ENCODE measurements at places on chromosomes 11 and 22.
A peak's percentile ranks its signal among the peaks of the same experiment; 100 is the strongest.

DNA sequence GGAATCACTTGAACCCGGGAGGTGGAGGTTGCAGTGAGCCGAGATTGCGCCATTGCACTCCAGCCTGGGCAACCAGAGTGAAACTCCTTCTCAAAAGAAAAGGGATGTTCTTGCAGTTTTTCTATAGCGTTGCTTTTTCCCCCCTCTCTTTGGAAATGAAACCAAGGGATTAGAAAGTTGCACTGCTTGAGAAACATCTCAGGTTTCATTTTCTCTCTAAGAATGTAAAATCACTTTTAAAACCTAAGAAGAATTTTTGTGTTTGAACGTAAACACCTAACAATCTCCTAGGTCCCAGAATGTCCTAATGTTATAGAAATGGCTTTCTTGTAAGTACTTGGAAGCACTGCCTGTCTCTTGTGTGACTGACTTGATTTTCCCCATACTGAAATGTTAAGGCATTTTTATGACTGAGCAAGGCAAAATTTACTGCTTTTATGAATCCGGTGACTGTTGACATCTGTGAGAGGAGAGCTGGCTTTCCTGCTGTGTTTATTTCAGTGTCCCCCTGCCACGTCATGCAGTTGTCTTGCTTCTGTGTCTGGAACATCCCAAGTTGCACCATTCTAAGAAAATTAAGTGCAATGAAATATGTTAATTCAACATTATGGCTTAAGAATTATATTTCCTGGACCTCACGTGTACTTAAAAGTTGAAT, 37.7 kb downstream of the NF2 start:
- DNase-seq = no peak

- no peak for DNase-seq
These were observed 80.9 kb upstream of the OR9Q1 start for GRCh38 chr11:57942808-57943207.

- no peak for DNase-seq
These were observed 64.7 kb upstream of the VPREB1 start for GRCh38 chr22:22179858-22180257.

- DNase-seq = peak; percentile 29
These were observed 35.8 kb downstream of the MAML2 start for GRCh38 chr11:96306933-96307775.

- DNase-seq = no peak
These were observed 1104.8 kb downstream of the DLG2 start for GRCh38 chr11:84522331-84522730.

DNA sequence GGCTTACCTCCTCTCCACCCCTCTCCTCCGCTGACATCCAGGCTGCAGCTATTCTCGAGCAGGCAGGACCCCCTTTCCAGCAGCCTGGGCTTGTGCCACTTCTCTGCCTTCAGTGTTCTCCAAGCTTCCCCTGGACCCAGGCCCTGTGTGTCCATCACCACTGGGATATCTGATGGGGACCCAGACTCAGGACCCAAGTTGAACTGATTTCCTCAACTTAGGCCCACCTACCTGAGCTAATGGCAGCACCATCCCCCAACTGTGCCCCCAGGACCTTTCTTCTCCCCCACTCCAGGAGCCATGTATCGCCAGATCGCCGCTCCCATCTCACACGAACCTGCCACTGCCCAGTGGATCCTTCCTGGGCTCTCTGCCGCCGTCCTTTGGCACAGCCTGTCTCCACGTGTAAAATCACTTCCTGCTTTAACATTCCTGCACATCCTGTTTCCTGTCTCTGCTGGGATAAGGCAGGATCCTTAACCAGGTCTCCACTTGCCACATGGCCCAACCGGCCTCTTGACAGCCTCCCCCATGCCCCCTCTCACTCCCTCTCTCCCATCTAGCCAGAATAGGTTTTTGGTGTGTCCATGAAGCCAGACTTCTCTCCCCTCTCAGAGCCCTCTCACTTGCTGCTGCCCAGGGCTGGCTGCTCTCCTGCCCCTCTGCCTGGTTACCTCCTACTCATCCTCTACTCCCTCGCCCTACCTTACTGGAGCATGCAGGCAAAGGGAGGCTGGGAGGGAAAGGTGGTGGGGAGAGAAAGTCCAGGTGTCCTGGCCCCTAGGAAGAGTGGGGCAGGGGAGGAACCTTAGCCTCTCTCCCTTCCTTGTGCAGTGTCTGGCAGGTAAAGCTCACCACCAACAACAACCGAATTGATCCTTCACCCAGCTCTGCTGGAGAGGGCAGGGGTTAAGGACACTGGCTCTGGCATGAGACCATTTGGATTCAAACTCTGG, 9.4 kb downstream of the SPATA19 start:
- DNase-seq = no peak

- DNase-seq = no peak
These were observed 2.6 kb upstream of the RTL6 start for GRCh38 chr22:44500599-44500998.

- no peak for DNase-seq
These were observed 12.7 kb downstream of the MUC2 start for GRCh38 chr11:1087279-1087960.

DNA sequence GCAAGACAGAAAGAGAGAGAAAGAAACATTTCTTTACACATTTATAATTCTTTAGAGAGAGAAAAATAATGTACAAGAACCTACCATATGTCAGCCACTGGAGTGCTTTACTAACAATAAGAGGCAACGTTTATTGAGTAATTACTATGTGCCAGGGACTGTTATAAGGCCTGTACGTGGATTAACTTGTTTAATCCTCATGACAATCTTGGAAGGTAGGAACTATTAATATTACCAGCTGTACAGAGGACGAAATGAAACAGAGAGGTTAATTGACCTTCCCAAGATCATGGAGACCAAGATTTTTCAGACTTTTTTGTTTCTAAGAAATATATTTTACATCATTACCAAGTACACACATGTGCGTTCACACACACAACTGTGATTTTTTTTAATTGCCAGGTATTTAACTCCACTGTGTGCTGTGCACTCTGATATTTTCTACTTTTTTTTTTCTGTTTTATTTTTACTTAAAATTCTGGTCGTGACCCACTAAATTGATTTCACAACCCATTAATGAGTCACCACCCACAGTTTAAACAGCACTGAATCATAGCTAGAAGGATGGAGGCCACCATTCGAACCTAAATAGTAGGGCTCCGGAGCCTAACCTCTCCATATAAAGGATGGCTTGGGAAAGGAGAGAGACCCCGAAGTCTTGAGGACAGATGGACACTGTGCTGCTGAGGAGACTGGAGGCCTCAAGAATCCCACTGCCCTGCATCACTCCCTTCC, 21.4 kb downstream of the CREB3L1 start:
- no peak for DNase-seq

GRCh38 chr22:28043266-28043665, 124.2 kb upstream of the PITPNB start:
- DNase-seq = no peak

GRCh38 chr22:23065495-23066122, 4.7 kb upstream of the GNAZ start:
- no peak for DNase-seq

GRCh38 chr11:74532501-74533246, 39.1 kb upstream of the LIPT2 start:
- no peak for DNase-seq

GRCh38 chr11:122893131-122893530, 10.6 kb downstream of the JHY start:
- DNase-seq = no peak

DNA sequence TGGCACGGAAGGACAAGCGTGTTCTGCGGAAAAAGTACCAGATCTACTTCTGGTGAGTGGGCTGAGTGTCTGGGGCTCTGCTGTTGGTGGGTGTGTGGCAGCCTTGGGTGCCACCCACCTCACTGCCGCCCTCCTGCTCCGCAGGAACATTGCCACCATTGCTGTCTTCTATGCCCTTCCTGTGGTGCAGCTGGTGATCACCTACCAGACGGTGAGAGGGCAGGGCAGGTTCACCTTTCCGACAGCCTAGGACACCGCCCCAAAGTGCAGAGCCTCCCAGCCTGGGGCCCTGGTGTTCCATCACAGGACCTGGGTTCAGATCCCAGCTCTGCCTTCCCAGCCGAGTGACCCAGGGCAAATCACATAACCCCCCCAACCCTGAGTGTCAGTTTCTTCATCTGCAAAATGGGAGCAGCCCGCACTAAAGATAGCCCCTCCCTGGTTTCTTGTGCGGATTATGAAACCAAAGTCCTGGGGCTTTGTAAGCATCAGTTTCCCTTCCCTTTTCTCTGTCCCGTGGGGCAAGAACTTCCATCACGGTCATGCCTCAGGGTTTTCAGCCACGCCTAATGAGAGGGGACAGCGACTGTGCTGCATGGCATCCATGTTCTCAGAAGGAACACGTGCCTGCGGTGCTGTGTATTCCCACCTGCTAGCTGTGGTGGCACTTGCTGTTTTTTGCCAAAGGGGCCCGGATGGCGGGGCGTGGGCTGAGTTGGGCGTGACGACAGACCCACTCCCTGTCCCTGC, 9.8 kb upstream of the TAGLN start:
- no peak for DNase-seq

DNA sequence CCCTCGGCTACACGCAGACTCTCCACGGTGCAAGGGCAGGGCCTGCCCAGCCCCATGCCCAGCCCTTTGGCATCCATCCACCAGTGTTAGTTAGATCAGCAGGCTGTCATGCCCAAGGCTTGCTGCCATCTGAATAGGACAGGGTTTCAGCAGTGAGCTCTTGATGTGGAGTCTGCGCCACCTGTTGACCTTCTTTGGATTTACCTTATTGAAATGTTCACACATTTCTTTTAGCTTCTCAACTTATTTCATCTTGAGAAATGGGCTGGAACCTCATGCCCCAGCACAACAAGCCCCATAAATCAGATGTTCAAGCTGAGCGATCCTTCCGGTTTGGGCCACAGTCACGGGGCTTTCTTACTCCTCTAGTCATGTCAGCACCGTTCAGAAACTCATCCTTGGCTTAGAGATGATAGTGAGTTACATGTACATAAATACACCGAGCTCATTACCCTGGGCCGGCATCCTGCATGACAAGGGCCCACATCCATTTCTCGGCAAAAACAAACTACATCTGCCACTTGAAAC, 61.7 kb downstream of the PARVB start:
- no peak for DNase-seq

GRCh38 chr11:84480131-84480530, 1147.0 kb downstream of the DLG2 start:
- no peak for DNase-seq

- no peak for DNase-seq
These were observed 41.0 kb downstream of the CSF2RB start for GRCh38 chr22:36954251-36955014.

DNA sequence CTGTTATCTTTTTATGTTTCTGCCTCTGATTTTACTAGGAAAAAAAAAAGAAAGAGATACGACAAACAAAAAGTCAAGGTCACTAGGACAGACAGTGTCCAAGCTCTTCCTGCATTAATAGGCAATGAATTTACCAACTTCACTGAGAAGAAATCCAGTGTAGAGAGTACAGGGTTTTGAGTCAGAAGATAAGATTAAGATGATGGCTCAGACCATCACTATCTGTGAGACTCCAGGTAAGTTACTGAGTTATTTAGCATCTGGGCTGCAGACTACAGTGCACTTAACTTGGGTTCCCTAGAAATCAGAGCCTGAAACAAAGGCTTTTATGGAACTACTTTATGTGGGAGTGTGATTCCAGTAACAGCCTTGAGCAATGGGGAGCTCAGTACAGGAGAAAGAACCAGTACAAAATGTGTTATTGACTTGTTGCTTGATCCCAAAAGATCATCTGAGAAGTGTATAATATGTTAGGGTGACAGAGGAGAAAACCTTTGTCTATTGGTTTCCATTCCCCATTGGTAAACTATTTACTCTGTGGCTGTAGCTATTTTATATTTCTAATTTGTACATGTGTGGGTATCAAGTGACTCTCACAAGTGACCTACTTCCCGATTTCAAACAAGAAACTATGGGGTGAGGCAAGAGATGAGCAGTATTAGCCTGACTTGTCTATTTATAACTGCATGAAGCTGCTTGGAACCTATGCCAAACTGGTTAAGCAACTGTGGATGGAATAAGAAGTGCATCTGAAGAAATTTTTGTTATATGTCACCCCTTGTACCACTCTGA, 395.8 kb downstream of the RAB38 start:
- no peak for DNase-seq

DNA sequence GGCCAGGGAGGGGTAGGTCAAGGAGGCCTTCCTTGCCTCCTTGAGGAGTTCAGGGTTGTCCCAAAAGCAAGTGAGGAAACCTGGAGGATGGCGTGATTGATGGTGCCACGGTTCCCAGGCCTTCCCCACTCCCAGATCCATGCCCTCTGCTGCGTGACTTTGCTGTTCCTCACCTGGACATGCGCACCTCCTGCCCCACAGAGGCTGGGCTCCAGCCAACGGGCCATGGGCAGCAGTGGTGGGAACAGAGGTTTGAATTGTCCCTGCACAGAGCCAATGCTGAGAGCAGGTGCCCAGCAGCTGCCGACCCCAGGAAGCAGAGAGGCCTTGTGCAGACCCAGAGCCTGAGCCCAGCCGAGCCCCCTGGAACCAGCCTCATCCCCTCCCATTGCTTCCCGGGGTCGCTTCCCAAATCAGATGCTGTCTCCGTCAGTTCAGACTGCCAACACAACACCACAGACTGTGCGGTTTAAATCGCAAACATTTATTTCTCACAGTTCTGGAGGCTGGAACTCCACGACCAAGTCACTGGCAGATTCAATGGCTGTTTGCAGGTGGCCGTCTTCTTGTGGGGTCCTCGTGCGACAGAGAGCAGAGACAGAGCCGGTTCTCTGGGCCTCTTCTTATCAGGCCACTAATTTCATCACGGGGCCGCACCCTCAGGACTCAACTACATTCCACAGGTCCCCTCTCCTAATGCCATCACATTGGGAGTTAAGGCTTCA, 6.2 kb upstream of the LINC01488 start:
- DNase-seq = no peak
